ENCODE measurements at places on chromosomes 2 and 18.

DNA sequence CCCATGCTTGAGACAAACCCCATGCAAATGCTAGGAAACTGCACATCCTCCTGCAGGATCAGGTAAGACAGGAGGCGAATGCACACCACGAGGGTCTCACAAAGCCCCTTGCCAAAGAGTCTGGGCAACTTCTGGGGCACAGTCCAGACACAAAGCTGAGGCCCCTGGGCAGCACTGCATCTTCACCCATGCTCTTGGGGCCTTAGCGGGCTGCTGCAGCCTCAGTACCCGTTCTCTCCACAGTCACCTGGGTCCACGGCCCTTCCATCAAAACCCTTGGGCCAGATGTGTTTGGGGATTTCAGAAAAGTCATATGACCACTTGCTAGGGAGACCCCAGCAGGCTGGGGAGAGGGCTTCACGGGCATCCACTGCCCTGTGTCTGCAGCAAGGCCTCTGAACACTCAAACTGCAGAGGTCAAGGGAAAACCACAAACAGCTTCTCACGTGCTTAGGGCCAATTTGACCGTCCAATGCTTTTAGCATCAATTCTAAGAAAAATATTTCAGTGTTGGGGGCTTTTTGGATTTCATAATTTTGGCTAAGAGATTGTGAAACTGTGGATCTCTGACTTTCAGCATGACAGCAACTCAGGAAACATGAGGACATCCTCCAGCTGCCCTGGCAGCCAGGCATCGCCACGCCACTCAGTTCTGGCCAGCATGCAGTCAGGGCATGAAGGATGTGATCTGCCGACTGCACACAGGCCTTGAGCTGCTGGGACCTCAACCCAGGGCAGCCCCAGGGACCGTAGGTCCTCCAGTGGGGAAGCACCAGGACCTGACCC lies 20.0 kb downstream of the PASK start:
- no peak for DNase-seq

DNA sequence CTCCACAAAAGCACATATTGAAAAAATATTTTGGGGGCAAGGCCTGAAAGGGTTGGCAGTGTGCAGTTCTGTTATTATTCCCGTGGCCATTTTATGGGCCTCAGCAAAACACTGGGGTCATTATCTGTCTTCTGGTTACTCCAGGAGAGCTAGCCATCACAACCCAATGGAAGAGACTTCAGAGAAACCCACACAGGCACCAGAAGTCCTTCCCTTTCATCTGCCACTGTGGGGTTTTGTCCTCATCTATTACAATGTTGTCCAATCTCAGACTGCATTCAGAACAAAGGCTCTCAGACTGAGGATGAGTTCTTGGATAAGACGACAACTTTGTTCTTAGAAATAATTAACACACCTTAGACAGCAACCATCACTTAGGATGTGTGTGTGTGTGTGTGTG lies 98.4 kb downstream of the PIEZO2 start:
- DNase-seq: no peak

GRCh38 chr2:120628248-120628647 lies 107.4 kb upstream of the GLI2 start:
- DNase-seq: no peak

- DNase-seq: no peak
Measured at GRCh38 chr2:64587561-64587960, 63.4 kb downstream of the AFTPH start.

DNA sequence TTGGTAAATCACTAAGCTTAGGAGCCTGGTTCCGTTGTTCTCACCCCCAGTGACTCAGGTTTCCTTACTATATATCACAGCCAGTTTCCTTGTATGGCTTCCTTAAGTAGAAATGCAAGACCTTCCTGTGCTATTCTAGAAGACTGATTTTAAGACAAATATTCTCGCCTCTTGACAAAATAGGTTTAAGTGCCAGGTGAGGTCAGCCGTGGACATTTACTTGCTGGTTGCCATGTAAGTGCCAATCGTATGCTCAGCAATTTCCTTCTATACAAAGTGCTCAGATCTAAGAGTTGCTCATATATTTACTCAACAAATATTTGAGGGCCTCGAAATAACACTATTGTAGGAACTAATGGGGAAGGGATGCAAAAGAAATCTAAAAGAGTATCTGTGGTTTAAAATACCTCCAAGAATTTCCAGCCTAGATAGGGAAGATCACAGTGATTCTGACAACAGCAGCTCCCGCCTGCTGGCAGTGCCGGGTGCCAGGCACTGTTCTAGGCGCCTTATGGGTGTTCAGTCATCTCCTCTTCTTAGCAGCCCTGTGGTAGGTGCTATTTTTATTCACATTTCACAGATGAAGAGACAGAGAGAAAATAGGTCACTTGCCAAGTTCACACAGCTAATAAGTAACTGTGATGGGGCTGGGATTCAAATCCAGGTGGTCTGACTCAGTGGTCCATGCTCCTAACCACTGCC lies 95.3 kb upstream of the B3GNT7 start:
- no peak for DNase-seq

- DNase-seq: no peak
Measured at GRCh38 chr18:50126471-50126870, 68.5 kb downstream of the MYO5B start.

- DNase-seq: no peak
Measured at GRCh38 chr2:44087714-44088092, 81.0 kb upstream of the PPM1B start.

GRCh38 chr2:29223851-29224692 lies 108.9 kb downstream of the CLIP4 start:
- no peak for DNase-seq

DNA sequence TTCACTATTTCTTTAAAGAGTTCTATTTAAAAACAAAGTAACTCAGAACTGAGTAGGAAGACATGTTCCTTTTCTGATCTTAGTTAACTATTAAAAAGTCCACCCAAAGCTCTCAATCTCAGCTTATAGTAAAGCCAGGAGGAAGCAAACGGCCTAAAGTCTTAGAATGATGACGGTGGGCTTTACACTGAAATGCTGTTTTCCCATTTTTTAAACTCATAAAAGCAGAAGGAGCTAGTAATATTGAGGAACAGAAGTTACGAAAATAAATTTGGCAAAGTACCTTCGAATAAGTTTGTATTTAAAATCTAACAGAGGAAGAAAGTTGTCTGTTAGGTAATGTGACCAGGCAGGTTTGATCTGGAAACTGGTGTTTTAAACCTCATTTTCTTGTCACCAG lies 111.1 kb downstream of the ZNF532 start:
- no peak for DNase-seq

DNA sequence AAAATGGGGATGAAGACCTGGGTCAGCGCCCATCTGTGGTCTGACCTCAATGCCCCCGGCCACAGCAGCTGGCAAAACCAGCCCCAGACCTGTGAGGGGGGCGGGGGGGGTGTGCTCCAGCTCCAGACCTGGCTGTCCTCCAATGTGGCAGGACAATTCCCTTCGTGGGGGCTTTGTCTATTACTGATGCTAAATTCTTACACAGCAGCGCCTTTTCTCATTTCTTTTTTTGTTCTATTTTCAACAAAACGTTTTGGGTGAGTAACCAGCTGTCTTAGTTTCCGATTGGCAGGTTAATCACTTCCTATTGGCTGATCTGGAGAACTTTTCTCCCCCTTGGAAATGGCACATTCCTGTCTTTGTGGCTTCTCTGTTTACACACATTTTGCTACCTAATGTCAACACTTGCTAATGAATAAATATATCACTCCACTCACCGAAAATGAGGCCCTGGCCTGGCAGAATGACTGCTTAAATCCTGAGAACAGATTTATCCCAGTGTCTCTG lies 4.4 kb downstream of the SMAD7 start:
- no peak for DNase-seq

- DNase-seq: peak; percentile 30
Measured at GRCh38 chr2:62578803-62579640, 73.0 kb upstream of the TMEM17 start.

DNA sequence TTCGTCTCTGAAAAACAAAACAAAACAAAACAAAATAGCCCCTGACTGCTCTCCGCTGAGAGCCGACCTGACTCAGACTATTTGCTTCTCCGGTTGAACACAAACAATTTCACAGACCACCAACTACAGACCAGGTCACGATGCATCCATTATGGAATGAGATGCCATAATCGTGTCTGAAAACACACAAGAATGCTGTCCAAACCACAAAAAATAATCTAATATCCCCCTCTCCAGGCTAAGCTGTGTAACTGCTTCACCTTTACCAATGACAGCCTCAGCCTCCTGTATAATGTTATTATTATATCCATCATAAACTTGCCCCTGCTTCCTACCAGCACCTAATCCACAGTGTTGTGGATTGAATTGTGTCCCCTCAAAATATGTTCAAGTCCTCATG lies 114.7 kb downstream of the DNAH6 start:
- peak; percentile 51 for DNase-seq

- no peak for DNase-seq
Measured at GRCh38 chr18:57063601-57064103, 83.2 kb upstream of the BOD1L2 start.

DNA sequence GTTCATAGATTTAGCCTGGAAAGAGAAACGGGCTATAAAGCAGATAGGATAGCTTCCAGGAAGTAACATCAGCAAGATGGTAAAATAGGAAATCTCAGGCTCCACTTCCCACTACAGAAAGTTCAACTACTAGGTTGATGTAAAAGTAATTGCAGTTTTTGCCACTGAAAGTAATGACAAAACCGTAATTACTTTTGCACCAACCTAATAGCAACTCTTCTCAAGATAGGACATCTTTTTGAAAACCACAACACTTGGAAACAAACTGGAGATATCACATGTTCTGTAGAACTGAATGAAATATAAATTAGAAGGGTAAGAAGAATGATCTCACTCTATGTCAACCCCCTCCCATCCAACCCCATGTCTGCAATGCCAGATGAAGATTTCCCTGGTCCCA lies 1154.3 kb downstream of the BCL11A start:
- DNase-seq: no peak

DNA sequence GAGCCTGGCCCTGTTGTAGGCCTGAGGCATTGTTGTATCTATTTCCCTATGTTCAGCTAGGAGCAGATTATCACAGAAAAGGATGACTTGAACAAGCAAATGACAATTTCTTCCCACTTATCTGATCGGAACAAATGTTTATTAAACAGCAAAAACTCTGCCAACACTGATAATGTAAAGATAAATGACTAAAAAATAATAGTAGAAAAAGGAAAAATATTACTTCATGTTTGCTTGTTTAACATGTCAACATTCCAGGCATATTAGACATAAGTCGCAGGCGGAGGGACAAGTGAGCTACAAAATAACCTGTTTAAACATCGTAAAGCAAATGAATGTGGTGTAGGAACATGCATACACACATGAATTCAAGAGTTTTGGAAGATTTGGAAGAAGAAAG lies 257.9 kb downstream of the TMX3 start:
- DNase-seq: no peak

- DNase-seq: no peak
Measured at GRCh38 chr2:186925514-186925913, 76.5 kb upstream of the ZSWIM2 start.

DNA sequence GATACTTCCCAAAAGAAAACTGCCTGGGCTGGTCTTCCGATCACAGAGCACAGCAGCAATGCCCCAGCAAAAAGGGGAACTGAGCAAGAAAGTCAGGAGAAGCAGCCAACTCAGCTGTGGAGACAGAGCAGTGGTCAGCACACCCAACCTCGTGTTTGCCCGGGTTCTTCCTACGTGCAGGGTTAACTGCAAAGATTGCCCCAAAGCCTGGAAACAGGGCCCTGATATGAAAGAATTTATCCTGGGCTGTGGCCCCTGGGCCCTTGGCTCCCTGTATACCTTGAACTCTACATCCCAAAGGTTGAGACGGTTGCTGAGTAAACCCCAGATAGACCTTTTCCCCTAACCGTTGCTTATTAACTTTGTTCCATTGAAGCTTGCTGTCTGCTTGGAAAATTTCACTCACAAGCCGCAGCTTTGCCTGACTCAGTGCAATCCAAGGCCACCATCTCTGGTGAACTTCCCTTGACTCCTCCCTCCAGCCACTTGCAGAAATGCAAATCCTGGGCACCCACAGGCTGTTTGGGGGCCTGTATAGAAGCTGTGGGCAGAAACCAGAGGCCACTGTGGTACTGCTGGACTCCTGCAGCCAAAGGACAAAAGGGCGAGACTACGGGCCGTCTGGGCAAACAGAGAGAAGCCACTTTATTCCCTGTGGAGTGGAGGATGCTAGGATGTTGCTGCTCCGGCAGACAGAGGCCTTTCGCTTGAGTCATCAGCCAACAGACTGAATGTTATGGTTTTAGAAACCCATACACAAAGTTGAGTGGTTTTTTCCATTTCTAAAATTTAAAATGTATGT lies 18.2 kb downstream of the NRP2 start:
- no peak for DNase-seq

Data from NCI-H460 (cell line).